ENCODE measurements at places on chromosomes 6 and 20.

DNA sequence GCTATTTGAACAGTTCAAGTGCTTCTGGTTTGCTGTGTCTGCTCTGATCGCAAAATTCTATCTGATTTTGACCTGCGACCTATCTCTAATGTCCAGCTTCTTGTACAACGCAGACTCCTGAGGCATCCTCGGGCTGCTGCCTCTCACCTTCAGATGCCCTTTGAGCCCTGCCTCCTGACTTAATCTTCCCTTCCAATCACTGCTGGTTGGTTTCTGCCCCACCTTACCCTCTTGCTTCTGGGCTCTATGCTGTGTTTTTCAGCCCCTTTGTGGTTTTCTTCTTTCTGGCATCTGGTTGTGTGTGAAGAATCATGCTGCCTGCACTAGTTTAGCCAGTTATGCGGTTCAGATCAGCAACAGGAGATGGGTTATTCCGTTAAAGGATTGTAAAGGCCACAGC, 131.2 kb upstream of the THEMIS start:
- DNase-seq, result no peak

DNA sequence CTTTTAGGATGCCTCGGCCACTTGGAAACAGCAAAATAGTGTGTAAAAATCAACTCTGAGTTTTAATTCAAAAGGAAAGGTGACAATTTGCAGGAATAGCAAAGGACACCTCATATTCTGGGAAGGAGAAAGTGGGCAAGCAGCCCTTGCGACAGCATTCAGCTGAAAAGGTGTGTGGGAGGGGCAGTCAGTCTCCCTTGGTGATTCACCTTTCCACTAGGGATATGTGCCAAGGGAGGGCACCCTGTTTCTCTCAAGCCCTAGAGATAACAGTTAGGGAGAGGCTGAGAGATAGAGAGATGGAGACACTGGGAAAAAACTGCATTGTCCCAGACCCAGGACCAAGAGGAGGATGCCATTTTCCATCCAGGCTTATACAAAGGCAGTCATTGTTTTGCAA, 228.1 kb downstream of the EPM2A start:
- no peak for DNase-seq

- no peak for DNase-seq
Measured at GRCh38 chr20:31620246-31620645, 15.2 kb downstream of the ID1 start.

- DNase-seq, result no peak
Measured at GRCh38 chr6:108546079-108547049, 14.4 kb upstream of the FOXO3 start.

DNA sequence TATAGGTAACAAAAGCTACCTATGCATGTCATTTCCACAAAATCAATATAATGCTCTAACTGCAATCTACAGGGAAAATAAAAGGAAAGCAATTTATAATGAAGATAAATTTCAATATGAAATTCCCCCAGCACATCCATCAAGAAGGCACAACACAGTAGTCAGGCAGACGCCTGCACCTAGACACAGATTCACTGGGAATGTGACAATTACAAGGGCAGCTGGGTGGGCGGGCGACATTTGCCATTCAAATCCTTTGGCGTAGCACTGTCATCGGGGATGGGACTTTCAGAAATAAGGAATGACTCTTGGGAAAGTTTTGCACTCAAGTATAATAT, 60.4 kb downstream of the SULF2 start:
- no peak for DNase-seq

- DNase-seq, result no peak
Measured at GRCh38 chr6:148293181-148293995, 49.2 kb upstream of the SASH1 start.

GRCh38 chr20:63860325-63861051, 810 bp upstream of the ABHD16B start:
- no peak for DNase-seq

- no peak for DNase-seq
Measured at GRCh38 chr6:106445508-106445878, 85.0 kb downstream of the CRYBG1 start.

- no peak for DNase-seq
Measured at GRCh38 chr6:116323863-116324262, 44.1 kb upstream of the TSPYL1 start.

GRCh38 chr6:156279261-156279969, 497.8 kb upstream of the ARID1B start:
- DNase-seq, result no peak

DNA sequence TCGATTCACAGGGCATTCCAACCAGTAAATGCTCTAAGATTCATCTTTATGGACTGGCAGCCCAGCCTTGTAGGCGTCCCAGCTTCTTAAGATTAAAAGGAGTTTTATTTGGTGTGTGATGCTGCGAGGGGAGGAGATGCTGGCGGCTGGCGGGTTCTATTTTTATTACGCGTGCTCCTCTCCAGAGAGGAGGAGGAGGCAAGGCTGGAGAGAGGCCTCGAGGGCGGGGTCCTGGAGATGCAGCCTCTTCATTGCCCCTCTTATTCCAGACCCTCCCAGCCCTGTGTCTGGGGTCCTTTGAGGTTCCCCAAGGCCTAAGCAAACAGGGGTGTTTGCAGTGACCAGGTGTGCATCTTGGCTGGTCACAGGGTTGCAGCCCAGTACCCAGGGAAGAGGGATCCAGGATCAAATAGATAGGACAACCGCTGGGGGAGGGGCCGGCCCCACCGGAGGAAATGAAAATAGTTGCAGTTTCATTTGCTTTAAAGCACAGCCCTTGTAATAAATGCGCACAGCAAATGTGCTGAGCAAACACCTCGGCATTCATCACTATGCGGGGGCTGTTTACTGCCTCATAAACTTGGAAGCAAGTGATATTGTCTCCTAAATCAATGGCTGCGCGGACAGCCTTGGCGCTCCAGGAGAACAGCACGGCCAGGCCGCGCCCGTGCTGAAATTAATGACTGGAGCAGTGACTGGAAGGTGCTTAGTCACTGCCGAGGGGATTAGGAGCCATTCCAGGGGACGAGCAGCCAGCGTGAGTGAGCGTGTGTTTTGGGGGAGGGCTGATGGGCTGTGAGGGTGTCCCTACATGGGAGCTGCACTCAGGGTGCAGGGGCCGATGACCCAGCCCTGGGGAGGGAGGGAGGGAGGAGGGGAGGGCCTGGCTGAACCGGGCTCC, 83.0 kb downstream of the TMEM242 start:
- no peak for DNase-seq

GRCh38 chr20:21555470-21556120, 41.7 kb upstream of the NKX2-2 start:
- DNase-seq, result no peak

DNA sequence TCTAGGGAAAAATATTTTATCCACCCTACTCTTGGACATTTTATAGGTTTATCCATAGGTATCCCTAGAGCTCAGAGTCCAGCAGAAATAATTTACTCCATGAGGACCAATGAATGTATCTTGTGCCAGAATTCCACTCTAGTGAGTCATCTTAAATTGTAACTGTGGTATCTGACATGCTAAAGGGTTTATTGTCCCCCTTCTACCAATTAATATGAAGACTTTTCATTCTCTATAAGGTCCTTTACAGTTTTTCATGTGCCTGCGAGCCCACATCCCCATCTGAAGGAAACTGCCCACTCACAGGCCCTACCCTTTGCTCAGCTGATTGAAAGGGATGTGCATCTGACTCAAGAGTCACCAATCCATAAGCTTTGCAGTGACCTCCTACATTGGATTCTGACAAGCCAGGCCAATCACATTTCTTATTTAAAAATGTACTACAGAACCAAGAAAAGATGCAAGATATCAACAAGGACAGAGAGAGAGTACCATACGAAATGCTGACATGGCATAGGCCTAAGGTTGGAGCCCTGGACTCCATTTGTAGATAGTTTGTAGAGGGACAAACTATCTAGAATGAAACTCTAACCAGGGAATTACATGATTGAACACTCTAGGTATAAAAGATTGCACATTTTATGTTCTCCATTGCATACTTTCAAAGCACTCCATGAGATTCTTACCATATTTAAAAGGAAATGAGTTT, 93.4 kb upstream of the DEFB112 start:
- no peak for DNase-seq

DNA sequence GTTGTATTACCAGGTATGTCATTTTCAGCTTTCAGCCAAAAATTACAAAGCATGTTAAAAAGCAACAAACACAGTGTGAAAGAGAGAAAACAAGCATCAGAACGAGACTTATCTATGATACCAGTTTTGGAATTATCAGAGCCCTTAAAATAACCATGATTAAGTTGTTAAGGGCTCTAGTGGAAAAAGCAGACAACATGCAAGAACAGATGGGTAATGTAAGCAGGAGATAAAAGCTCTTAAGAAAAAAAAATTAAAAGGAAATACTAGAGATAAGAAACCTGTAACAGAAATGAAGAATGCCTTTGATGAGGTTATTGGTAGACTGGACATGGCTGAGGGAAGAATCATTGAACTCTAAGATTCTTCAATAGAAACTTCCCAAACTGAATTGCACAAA, 127.5 kb upstream of the SCGN start:
- DNase-seq, result no peak

GRCh38 chr6:143490775-143491174, 20.7 kb downstream of the FUCA2 start:
- no peak for DNase-seq

GRCh38 chr20:41135888-41136679, 1.3 kb upstream of the PLCG1 start:
- no peak for DNase-seq

GRCh38 chr6:148311966-148312669, 30.5 kb upstream of the SASH1 start:
- DNase-seq, result no peak

- DNase-seq, result no peak
Measured at GRCh38 chr6:37657112-37657886, 40.4 kb downstream of the MDGA1 start.

DNA sequence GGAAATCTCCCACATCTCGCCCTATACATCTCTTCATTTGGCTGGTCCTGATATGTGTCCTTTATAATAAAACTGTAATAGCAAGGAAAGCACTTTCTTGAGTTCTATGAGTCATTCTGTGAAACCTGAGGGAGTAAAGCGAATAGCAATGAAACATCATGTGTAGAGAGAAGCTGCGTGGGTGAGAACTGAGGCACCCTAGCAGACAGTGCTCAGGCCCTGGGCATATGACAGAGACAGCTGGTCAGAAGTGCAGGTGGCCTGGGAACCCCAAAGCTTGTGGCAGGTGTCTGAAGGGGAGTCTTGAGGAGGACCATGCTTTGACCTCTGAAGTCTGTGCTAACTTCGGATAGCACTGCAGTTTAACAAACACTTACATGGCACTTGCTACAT, 1.3 kb upstream of the BLOC1S5 start:
- DNase-seq, result peak; percentile 24

DNA sequence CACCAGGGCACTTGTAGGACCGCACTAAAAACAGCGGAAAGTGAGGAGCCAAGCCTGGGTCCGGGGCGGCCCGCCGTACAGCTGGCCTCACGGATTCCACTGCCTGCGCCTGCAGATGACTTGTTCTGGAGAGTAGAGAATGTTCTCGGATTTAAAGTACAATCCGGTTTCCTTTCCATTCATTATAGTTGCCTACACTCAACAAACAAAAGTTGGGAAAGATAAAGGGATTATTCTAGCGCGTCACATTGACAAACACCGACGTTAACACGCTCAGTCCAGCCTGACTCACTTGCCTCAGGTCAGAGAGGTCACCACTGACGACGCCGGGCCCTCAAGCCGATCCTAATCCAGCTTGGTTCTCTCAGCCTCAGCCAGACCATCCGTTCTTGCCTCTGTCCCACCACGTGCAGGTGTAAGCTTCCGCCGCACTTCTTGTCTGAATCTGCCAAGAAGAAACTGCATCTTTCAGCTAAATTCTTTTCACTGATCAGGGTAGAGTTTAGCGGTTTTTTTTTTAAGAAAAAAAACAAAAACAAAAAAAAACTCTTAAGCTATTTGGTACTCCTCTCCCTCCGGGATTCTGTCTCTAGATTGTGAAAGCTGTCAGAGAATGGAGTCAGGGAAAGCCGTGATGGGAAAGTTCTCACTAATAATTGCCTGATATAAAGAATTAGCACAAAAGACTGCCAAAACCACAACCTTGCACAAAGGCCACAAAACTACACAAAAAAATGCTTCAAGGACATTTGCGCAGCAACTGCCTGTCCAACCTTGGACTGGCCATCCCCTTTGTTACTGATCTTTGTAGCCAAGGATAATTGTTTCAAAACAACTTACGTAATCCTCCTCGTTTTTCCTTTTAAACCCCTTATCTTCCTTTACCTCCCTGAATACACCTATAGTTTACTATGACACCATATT, 1.1 kb upstream of the PHF10 start:
- no peak for DNase-seq

DNA sequence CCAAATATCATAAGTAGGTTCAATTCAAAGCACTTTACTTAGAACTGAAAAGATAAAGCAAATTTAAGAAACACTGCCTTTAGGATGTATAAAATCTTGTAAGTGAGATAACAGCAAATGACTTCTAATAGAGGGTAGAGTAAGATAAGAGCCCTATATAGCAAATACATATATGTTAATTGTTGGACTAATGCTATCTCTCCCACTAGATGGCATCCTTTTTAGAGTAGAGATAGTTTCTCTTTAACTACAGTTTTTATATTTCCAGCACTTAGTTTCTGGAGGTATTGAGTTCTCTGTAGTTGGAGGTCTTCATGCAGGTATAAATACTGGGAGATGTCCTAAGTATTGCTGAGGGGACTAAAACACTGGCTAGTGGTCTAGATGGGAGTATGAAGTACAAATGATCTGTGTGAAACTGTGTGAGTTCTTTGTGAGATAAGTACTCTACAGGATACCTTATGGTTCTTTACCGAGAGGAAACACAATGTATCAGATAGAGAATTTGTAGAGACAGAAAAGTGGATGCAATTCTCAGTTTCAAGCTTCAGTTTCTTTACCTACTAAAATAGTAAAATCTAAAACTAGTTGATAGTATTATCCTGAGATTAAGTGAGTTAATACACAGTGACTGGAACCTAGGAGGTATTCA, 399.3 kb downstream of the KHDRBS2 start:
- DNase-seq, result no peak

DNA sequence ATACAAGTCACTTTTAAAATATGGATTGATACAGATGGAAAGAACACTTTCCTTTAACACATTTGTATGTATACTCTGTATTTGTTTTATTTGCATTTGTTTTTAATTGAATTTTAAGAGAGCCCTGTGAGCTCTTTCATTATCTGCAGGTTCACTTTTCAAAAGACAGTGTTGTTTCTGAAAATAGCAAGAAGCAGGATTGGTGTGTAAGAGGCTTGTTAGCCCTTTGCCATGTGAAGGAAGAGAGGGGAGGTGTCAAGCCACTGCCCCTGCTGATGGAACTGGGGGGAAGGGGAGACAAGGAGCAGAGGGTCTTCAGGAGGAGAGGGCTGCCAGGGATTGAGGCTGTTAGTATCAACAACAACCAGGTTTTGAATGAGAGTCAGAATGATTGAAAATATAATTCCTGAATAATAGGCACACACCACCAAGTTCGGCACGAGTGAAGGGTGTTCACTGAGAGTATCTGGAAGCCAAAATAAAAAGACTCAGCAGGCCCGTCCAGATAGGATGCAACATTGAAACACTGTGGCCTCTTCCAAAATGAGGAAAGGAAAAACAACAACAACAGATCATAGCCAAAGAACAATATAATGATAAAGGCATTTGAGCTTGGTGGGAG, 12.6 kb upstream of the PBOV1 start:
- no peak for DNase-seq

GRCh38 chr6:2766767-2767656, 1.8 kb downstream of the WRNIP1 start:
- DNase-seq, result no peak

All from stimulated activated CD4-positive, alpha-beta T cell treated with anti-CD3 and anti-CD28 coated beads, Interleukin-12 subunit alpha, Interleukin-12 subunit beta, amount 100 ng/mL, for 24 hours (primary cell).